Sigmoid colon (tissue), 7 donors: ENCODE measurements at places on chromosomes 12 and 14. TPM values are rescaled to one million over a fixed set of nuclear protein-coding genes. Genes with fewer than 3 reads are reported as not detected.

GRCh38 chr12:95789126-95790032, 1.2 kb downstream of the NTN4 start:
- no peak for DNase-seq

Gene PLEK2
- total RNA-seq, result 7.8 TPM

Gene SERPINA9
- total RNA-seq, result not detected

DNA sequence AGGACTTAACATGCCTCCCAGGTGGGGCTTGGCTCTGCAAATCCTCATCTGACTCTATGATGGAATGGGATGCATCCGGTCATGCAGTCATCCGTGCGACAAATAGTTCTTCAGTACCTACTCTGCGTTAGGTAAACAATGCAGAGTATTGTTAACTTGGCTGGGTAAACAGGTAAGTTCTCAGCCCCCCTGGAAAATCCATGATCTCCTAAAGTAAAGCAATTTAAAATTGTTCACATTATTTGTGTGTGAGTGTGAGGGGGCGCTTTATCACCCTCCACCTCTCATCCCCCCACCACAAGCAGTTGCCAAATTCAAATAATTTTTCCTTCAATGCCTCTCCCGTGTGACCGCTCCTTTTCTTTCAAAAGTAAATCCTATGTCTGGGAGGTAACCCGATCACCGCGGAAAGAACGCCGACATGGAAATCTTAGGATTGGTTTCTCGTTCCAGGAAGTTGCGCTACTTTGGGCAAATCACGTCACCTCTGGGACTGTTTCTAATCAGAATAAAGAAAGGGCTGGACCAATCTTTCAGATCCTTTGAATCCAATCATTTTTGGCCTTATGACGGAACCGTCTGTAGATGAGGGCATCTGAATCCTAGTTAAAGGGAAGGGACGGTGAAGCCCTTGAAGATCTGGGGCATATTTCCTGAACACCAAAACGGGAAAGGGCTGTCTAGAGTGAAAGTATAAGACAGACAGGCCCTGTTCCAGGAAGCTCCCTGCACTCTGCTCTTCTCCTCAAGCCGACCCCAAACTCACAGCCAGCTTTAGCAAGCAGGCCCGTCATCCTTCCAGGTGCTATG, 44.0 kb upstream of the SINHCAF start:
- peak; percentile 66 for DNase-seq

Gene ABHD4
- total RNA-seq, result 17.4 TPM

Gene NELL2
- total RNA-seq, result 14.7 TPM

Gene RFLNA
- total RNA-seq, result not detected

GRCh38 chr12:124902916-124903315, 11.5 kb downstream of the UBC start:
- DNase-seq, result no peak

DNA sequence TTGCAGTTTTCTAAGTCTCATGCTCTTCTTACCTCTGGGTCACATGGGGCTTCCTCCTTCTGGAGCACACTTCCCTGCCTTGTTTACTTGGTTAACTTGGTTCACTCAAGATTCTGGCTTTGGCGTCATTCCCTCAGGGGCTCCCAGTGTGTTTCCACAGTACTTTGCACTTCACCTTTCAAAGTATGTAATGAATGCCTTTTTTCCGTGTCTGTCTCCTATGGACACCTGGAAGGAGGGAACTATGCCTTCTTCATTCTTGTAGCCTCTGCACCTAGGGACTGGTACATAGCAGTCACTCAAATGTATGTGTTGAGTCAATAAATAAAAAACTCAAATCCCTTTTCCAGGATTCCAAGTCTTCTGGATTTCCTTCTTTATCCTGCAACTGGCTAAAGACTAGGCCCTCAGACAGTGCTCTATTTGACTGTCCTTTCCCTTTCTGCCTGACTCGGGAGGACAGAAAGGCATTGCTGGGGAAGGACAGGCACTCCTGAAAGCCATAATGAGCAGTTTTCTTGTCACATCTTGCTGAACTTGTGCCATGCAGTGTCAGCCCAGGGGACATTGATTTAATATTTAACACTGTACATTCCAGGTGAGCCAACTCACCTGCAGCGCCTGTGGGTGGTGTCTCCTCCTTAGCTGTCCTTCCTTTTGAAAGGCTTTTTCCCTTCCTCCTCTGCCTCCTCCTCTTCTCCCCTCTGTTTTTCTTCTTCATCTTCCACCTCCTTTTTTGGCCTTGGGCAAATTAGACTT, 12.8 kb downstream of the MYRFL start:
- no peak for DNase-seq

GRCh38 chr14:97995038-97995437, 1197.9 kb downstream of the VRK1 start:
- no peak for DNase-seq

- peak; percentile 60 for DNase-seq
Measured at GRCh38 chr12:131941116-131941986, 8.4 kb upstream of the EP400 start.

DNA sequence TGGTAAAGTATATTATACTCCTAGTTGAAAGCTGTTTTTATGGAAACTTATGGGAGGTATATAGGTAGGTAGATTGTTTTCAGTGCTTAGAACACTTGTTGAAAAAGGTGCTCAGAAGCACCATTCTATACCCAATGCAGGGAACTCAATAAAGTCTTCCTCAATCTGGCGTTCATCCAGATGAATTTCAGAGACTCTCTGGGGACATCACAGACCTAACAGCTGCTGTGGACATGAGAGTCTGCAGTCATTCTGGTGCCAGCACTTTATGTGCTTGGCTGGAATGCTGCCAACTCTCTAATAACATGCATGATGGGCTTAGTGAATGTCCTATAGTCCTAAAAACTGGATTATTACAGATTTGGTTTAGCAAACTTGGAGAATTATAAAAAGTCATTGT, 115.9 kb downstream of the NTN4 start:
- no peak for DNase-seq

DNA sequence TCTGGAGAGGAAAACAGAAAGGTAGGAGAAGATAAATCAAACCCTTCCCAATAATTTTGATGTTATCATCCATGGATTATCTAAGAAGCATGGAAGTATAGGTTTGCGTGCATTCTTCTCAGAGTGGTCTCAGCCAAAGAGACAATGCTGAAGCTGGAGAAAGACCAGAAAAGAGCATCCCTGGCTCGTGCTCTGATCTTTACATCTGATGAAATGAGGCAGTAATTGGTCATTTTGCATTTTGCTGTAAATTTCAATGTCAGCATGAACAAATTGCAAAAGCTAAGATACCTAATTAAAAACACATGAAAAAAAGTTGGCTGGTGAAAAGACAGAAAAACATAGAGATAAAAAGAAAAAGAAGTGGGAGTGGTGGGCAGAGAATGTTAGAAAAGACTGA, 252.4 kb downstream of the ITPR2 start:
- no peak for DNase-seq

DNA sequence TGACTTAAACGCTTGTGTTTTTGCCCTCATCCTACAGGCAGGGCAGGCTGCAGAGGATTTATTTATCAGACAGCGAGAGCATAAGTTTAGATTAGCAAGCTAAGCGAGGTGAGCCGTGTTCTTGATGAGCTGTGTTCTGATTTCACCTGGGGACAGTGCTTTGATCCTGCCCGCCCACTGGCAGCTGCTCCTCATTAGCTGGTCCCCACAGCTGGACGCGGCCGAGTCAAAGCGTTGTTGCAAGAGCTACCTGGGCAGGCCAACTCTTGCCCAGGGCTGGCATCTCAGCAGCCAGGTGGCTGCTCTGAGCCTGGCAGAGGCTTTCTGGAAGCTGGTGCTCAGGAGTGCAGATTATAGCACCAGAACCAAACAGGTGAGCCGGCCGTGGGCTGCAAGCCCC, 46.8 kb upstream of the BEGAIN start:
- no peak for DNase-seq

DNA sequence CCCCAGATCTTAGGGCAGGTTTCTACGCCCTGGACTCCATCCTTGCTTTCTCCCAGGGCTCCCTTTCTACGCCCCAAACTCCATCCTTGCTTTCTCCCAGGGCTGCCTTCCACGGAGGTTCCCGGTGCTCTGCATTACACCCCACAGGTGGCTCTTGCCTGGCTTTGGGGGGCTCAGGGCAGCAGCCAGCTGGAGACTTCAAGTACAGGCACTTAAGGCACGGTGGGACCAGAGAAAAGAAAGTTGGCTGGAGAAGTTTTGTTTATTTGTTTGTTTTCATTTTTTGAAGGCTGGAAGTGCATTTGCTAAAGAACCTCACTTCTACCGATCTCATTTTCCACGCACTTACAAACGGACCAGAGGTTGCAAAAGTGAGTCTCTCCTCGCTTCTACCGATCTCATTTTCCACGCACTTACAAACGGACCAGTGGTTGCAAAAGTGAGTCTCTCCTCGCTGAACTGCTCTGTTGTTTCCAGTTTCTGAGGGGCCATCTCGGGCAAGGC, 103.8 kb upstream of the MED13L start:
- no peak for DNase-seq

DNA sequence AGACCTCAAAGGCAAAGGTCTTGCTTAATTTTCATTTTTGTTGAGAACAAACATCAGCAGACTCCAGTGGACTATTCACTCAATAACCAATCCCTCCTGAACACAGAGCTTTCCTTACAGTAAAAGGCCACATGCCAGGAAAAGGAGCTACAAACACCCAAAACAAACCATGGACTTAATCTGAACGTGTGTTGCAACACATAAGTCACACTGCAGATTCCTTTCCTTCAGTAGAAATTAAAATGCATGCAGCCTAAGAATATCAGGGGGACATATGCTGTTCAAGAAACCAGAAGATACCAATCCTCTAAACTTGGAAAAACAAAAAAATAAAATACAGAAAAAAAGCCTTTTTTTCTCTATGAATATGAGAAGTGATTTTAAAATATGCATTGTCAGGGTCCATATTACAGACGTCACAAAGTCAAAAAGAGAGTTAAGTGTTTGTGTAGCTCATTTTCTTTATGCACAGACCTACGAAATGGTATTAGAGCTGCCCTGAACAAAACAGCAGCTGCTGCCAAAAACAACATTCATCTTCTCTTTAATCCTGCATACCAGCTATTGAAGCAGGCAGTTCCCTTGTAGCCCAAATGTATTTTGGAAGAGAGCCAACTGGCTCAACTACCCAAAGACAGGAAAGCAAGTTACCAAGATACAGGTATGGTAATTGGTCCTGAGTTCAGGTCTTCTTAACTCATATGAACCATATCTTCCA, 26.2 kb downstream of the KITLG start:
- no peak for DNase-seq

Gene KCNJ8
- total RNA-seq, result 17.4 TPM
